Prostate gland (tissue), 2 donors: ENCODE measurements at places on chromosomes 1 and 21.

- DNase-seq: peak; percentile 68
Observed at GRCh38 chr1:46394108-46394871, at the start of gene FAAH. FAAH (plus strand) TSS chr1:46394317; CDS start chr1:46394349, 32 bp downstream.

DNA sequence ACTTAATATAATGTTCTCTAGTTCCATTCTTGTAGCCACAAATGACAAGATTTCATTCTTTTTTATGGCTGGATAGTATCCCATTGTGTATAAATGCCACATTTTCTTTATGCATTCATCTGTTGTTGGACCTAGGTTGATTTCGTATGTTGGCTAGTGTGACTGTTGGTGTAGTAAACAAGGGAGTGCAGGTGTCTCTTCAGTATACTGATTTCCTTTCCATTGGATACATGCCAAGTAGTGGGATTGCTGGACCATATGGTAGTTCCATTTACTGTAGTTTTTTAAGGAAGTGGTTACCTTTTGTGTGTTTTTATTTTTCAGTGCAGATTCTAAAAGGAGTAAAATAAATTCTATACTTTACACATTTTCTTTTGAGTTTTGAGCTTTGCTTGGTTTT lies 5.7 kb downstream of the PARK7 start:
- no peak for DNase-seq

GRCh38 chr1:33322870-33323585 lies 2.1 kb upstream of the A3GALT2 start:
- DNase-seq: no peak

- DNase-seq: no peak
Observed at GRCh38 chr1:22789356-22789994, 78.8 kb downstream of the EPHB2 start.

DNA sequence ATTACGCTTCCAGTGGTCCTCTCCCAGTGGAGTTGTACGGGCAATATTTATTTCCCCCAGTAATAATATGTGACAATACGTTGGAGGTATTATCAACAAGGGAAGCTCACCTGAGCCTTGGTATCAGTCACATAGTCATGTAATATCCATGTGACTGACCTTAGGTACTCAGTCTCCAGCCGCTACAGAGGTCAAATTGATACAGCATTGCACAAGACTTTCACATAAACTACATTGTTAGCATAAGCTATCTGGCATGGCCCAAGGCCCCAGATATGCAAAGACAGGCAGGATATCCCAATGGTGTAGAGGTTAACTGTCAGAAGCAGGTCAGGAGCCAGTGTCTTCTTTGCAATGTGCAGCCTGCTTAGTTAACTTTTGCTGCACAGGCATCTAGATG lies 15.3 kb upstream of the CHIT1 start:
- no peak for DNase-seq

DNA sequence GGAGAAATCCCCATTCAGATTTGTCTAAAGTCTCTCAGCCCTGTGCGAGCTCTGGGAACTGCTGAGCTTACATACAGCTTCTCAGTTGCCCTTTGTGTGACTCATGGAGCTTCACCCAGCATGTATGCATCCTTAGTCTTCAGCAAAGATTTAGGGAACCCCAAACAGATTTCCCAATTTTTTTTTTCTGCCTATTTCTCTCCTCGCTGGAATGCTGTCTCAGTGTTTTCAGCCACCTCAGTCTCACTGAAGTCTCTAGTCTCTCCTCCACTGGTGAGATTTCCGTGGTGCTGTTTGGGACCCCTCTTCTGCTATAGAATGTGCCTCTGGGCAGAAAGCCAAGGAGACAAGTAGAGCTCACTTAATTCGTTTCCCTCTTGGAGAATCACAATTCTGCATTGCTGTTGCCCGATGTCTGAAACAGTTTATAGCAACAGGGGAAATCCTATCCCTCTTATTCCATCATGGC lies 28.1 kb upstream of the TXLNA start:
- DNase-seq: no peak

DNA sequence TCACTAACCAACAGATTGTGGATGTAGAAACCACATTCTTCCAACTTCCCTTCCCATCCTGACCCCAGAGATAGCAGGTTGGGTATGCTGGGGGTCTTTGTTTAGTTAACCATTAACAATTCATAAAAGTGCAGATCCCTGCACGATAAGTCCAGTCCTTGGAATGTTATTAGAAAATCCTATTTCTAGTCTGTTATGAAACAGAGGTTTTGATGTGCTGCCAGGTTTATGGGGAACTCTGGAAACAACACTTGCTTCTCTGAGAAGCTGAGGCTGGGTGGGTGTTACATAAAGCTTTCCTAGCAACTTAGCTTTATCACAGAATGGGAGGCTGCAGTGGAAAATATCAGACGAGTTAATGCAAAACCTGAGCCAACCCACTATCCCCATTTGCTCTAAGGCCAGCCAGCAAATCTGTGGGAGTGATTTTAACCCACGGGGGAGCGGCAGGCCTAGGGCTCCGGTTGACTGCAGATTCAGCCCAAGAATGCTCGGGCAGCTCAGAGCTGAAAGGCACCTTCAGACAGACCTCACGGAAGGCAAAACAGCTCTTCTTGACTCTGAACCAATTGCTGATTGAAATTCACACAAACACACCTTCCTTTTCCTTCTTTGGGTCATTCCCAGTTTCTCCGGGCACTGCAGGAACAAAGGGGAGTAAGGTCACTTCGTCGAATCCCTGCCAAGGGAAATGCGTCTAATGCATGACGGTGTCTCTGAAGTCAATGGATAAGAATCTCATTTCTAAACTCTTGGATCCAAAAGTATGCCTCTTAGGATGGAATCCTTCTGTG lies 111.7 kb upstream of the IRF2BP2 start:
- DNase-seq: peak; percentile 62

DNA sequence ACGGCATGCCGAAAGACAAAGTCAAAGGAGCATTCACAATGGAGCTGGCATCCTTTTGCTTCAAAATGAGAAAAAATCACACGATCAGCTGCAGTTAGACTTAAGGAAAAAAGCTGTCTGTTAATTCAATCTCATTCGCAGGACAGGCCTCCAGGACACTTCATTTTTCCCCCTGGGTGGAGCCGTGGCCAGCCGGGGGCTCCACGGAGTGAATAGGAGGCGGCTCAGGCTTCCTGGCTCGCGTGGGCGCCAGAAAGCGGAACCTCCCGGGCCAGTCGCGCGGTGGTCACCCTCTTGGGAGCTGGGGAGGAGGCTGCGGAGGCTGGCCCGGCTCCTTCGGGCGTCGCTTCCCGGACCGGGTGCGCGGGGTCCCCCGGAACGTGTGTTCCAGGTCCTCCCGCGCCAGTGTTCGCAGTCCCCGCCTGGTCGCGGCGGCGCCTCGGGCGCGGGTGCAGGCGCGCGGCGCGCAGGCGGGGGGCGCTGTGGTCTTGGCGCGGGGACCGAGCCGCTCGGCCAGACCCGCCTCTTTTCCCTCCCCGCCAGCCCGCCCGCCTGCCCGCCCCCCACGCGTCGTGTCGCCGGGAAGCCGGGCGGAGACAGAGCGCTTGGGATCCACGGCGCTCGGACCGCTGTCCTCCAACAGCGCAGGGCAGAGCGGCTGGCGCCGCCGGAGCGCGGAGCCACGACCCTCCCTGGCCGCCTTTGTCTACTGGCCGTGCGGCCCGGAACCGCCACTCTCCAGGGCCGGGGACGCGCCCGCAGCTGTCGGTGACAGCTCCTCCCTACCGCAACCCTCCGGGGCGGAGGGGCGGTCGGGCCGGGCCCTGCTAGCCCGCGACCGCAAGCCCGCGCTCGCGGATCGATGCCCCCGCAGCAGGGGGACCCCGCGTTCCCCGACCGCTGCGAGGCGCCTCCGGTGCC lies at the start of gene RHOU:
Gene RHOU, plus strand, starts transcription at position 599 of the 921 bp plus-strand sequence. Its CDS starts 264 bp downstream, at position 863.
- DNase-seq: peak; percentile 74

DNA sequence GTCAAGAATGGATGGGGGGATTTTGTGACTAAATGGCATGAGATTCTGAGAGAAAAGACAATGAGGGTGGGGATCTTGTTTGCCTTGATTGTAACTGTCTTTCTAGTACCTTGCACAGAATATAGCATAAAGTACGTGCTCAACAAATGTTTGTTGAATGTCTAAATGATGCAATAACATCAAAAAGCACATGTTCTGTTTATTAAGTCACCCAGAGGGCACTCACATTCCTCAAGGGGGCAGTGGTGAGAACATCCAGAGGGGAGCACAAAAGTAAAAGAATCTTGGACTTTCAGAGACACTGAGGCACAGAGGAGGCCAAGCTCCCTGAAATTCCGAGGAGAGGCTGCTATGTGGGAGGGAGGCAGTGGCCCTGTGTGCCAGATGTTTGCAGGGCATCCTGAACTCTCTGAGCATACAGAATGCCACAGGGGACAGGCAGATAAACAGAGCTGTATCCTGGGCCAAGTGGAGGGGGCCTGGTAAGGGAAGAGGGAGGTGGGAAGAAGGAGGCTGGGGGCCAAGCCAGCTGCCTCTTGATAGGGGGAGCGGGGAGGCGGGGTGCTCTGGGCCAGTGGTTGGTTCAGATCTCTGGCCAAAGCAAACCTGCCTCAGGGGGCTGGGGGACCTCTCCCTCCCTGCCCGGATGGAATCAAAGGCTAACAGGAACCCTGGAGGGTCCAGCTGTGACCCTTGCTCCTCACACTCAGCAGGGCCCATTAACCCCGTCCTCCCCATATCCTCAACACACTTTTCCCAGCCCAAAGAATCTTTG lies 6.5 kb upstream of the ATP1A2 start:
- no peak for DNase-seq

DNA sequence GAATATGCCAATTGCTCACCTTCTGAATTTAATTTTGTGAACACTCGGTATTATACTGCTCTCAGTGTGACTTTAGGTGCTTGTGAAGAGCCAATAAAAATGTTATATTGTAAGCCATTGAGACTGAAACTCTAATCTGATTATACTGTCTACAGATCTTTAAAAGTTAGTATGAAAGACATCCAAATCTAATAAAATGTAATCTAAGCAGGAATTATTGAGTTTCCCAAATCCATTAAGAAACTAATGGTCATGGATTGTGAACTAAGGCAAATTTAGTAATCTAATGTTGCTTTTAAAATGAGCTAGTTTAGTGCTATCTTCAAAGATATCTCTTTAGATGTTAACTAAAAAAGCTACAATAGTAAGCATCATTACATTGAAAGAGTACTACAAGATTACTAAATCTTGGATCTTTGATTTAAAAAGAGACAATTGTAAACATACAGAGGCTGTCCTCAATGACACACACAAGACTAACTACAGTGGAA lies 1132.4 kb upstream of the B3GALT2 start:
- no peak for DNase-seq
